ENCODE measurements at places on chromosomes 7 and 10. TPM values are rescaled to one million over a fixed set of nuclear protein-coding genes. Genes with fewer than 3 reads are reported as not detected.

DNA sequence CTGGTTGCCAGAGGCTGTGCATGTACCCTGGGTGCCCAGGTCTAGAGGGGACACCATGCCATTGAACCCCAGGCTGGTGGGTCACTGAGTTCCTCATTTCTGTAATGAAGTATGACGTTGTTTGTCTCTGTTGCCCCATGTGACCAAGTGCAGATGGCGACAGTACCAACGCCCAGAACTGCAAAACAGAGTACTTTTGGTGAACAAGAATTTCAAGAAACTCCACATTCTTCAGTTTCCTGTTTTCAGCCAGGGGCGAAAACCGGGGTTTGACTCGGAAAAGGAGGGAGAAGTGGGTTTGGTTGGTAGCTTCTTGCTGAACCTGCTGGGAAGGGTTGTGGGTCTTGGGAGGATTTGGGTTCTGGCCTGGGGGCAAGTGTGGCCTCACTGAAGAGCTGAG is 18.2 kb downstream of the CYP17A1 start:
- DNase-seq = no peak

Gene RNF32
- 3.9 TPM for polyA plus RNA-seq

GRCh38 chr10:129743738-129744133 is 220.3 kb downstream of the EBF3 start:
- DNase-seq = no peak

DNA sequence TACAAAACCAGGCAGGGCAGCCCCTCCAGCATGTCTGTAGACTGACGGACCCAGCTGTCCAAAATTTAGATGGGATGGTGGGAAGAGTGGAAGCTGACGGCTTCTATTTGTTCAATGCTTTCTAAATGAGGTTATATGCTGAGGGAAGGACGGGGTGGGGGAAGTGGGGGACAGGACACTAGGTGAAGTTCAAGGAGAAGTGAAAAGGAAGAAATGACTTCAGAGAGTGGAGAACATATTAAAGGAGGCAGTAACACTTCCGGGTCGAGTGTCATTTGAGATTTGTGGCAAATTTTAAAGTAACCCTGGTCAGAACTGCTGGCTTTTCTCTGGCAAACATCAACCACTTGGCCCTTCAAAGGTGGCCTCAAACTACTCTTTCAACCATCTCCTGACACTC is 9.4 kb downstream of the PIP4K2A start:
- DNase-seq = no peak

DNA sequence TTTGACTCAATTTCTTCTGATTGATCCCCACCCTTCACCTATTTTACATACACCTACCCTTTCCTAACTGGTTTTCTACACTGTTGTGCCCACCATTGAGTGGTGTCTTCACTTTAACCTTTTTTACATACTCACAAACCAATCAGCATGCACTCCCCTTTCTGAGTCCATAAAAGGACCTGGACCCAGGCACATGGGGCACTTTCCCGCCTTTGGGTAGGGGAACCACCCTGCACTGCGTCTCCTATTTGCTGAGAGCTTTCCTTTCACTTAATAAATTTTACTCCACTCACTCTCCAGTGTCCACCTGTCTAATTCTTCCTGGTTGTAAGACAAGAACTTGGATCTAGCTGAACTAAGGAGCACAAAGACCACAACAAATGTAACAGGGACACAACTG is 33.8 kb downstream of the ANKMY2 start:
- no peak for DNase-seq

DNA sequence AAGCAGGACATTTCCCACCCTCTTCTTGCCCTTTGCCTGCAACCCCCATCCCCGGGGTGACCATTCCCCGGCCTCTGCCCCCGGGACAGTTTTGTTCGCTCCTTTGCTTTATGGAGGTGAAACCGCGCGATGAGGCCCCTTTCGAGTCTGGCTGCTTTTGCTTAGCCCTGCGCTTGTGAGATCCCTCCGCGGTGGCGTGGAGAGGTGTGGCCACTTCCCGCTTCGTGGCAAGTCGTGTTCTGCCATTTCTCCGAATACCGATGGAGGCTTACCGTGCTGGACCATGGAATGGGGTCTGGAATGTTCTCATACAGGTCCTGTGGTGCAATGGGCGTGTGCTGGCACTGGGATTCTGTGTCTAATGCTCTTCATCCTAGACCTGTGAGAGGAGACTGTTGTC is 106.7 kb downstream of the LHPP start:
- no peak for DNase-seq

- no peak for DNase-seq
These were observed 256.7 kb downstream of the DPP6 start for GRCh38 chr7:154308928-154309327.

- DNase-seq = no peak
These were observed 2.4 kb upstream of the UBE3C start for GRCh38 chr7:157136372-157136771.

GRCh38 chr7:158025686-158026600 is 561.7 kb downstream of the PTPRN2 start:
- no peak for DNase-seq

GRCh38 chr7:133551466-133551865 is 298.6 kb downstream of the EXOC4 start:
- no peak for DNase-seq

Gene GAD2
- polyA plus RNA-seq = 2.9 TPM

DNA sequence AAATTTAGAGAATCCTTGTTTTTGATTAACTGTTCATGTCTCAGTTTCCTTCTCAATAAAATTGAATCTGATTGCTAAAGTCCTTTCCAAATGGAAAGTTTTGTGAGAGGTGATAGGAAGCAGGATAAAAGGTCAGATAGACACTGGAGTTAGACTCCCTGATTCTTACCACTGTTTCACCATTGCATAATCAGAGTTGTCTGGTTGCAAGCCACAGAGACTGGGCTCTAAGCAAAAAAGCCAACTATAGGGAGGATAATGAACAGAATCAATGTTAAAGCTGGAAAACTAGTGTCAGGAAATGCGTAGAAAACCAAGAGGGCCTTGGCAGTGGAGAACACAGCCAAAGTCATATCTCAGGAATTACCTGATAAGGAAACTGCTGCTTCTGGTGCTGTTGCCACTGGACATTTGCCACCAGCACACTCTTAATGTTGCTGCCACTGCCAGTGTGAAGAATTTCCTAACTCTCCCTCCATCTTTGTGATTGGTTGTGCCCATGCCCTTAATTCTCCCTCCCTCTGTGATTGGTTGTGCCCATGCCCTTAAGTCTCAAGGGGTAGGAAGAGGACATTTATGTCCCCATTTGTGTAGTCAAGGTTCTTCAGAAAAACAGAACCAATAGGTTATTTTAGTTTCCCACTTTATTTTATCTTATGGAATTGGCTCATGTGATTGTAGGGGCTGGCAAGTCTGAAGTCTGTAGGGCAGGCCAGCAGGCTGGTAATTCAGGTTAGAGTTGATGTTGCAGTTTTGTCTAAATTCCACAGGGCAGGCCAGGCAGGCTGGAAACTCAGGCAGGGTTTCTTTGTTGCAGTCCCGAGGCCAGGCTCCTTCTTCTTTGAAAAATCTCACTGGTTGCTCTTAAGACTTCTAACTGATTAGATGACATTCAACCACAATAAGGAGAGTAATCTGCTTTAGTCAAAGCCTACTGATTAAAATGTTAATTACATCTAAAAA is 639.0 kb downstream of the REEP3 start:
- no peak for DNase-seq

DNA sequence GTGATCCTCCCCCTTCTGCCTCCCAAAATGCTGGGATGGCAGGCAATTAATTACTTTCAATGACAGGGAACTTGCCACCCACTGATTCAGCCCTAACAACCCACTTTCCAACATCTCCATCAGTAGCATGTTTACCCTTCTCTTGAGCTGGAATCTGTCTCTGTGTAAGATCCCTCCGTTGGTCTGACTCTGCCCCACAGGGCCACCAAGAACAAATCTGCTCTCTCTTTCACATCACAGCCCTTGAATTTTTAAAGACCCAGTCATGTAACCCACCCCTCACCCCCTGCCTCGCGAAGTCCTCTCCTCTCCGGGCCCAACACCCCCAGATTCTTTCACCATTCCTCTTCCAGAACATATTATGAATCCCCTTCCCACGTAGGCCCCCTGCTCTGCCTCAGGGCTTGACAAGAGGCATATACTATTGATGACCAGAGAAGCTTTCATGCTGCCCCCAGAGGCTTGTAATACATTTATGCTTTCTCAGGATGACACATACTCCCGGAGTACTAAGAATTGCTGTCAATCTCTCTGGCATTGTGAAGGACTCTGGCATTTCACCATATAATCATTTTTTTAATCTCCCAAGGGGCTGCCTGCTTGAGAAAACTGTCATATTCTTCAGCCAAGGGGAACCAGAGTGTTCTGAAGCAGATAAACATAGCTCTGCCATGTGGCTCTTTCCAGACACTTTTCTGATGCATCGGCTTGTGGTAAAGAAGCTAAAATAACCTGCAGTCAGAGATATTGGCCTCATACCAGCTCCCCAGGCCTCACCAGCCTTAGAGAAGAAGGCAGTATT is 179.2 kb upstream of the AUTS2 start:
- DNase-seq = no peak

Gene SLC18A2
- 1.00 TPM for polyA plus RNA-seq
